ENCODE measurements at places on chromosomes 11 and 22.

DNA sequence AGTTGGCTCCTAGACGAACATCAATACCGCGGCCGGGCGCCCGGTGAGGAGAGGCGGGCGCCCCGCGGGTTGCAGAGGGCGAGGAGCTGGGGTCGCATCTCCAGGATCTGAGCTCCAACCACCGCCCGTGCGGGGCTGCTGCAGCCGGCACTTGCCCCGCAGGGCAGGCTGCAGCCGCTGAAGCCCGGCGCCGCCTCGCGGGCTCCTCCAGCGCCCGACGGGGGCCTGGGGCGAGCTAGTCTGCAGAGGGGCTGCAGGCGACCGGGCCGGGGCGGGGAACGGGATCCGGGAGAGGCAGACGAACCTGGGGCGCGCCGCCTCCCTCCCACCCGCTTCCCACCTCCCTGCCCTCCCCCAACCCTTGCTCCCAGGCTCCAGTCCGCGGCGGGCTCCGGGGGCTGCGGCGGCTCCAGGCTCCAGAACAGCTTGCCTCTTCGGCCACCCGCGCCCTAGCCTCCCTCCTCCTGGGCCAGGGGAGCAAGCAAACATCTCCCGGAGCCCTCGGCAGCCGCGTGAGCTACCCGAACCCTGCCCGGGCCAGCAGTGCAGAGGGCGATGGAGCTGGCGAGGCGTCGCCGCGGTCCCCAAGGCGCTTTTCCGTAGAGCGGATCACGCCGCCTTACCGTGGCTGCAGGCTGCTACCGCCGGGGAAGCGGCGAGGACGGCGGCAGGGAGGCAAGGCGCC is 802 bp downstream of the TENM4 start:
- DNase-seq = peak; percentile 14

DNA sequence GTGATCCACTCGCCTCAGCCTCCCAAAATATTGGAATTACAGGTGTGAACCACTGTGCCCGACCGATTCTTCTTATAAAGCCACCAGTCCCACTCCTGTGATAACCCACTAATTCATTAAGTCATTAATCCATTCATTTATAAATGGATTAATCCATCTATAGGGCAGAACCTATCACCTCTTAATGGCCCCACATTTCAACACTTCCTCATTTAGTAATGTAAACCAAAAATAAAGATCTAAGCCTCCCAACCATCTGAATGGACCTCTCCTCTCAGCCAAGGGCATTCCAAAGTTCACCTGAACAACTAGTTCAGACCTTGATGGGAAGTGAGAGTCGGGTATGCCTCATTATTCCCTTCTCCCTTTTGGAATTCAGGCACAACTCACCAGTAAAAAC is 9.9 kb upstream of the MRPL11 start:
- no peak for DNase-seq

DNA sequence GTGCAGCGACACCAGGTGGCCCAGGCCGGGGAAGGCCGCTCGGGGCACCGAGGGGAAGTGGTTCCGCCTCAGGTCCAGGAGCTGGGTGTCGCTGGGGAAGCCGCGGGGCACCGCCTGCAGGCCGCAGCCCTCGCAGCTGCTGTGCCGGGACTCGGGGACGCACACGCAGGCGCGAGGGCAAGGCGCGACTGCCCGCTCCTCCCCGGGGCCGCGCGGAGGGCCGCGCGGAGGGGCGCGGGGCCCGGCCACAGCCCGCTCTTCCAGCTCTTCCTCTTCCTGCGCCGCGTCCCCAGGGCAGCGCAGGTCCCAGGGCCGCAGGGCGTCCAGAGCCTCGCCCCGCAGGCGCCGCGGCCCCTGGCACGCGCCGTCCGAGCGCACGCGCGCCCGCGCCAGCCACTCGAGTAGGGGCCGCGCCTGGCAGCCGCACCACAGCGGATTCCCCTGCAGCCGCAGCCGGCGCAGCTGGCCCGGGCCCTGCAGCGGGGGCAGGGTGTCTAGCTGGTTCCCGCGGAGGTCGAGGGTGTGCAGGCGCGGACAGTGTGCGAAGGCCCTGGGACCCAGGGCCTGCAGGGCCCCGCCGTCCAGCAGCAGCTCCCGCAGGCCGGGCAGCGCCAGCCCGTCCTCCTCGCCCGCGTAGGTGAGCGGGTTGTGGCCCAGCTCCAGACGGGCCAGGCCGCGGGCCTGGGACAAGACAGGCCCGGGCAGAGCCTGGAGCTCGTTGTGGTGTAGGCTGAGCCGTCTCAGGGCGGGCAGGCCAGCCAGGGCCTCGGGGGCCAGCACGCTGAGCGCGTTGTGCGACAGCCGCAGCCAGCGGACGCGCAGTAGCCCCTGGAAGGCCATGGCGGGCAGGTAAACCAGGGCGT is 2.8 kb downstream of the CHADL start:
- peak; percentile 57 for DNase-seq

DNA sequence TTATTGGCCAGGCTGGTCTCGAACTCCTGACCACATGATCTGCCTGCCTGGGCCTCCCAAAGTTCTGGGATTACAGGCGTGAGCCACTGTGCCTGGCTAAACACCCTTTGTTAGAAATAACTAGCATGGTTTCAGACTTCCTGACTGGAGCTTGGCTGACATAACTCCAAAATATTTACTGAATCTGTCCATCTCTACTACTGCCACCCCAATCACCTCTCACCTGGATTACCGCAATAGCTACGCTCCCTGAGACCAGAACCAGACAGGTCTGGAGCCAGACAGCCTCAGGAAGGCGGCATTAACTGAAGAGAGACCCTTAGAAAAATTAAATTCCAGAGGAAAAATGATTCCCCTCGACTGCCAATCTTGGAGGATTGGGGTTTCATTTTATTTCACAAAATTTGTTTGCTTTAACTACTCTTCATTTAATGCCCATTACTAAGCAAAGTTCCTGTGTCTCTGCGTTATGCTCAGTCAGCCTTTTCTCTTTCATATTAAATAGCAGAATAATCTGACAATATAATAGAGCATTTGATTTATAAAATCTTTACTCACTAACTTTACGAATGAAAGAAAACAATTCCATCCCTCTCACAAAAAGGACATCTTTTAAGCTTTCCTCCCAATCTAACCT is 13.1 kb downstream of the TMEM25 start:
- no peak for DNase-seq

GRCh38 chr11:90908074-90908473 is 685.2 kb upstream of the CHORDC1 start:
- DNase-seq = no peak

- DNase-seq = peak; percentile 14
Observed at GRCh38 chr11:116109228-116109627, 605.0 kb upstream of the CADM1 start.

GRCh38 chr11:127656116-127656836 is 655.7 kb upstream of the KIRREL3 start:
- no peak for DNase-seq

DNA sequence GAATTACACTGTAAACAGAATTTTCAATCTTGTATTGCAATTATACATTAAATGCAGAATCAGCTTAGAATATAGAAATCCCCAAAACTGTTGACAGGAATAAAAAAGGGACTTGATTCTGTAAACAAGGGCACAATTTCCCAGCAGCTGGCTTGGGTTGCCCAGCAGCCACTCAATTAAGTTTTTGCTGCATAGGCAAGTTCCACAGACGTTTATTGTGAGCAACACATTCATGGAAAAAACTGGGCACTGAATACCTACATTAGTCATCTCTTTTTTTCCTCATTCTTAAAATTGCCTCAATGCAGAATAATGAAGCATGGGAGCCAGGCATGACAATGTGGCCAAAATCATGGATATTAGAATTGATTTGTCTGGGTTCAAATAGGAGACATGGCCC is 421.8 kb upstream of the ANO5 start:
- DNase-seq = no peak

DNA sequence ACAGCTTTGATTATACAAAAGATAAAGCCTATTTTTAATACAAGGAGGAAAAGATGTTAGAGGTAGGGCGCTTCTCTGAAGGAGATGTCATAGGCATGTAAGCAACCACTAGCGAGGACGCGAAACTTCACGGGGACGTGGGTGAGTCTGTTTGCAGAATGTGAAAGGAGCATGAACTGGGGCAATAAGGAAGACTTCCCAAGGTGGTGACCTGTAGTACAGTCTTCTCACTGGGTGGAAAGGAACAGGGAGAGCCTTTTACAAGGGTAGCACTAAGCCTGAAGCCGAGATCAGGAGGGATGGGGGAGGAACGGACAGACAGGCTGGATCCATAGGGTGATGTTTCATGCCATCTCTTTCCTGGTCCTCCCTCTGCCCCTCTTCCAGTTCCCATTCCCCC is 10.0 kb upstream of the MICAL2 start:
- DNase-seq = no peak

DNA sequence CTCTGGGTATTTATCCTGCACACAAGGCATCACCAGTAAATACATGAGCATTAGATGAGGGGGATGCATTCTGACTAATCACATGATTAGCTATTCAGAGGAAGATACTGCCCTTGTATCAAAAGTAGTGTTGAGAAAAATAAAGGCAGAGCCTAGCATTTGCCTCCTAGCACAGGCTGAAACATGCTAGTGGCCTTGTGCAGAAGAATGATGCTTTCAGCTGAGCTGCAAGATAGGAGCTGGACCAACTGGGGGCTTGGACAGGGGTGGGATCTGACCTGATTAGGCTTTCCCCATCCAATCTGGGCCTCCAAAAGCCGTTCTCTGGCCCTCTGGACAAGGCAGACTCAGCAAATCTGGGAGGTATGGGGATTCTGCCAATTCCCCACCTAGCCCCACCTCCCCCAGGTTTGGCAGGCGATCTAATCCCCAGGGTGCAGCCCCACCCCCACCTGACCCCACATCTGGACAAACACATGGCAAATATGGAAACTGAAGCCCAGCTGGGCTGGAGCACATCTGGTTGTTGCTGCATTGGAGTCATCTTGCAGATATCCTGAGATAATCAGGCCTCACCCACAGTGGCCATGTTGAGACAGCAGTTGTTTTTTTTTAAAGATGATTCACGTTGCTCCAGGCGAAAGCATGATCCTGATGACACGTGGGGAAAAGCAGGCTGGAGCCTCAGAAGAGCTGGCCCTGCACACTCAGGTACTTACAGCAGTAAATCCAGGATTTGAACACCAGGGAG is 4.4 kb upstream of the MISFA start:
- peak; percentile 85 for DNase-seq

DNA sequence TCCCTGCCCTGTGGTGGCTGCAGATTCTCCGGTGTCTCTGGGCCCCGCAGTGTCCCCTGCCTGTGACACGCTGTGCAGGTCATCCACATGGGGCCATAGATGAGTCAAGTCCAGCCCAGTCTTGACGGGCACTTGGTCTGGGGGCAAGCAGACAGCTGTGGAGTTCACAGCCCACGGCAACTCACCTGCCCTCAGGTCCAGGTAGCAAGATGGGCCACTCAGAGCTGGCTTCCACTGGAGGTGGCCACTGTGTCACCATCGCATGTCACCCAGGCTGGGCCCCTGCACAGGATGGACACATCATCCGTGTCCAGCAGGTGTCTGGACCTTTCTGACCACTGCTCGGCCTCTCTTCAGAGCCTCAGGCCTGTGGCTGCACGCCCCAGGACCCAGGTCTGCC is 109.9 kb downstream of the CACNA1I start:
- DNase-seq = no peak

GRCh38 chr22:17964156-17964555 is 60.2 kb downstream of the MICAL3 start:
- DNase-seq = peak; percentile 34

GRCh38 chr11:37946155-37946766 is 1348.2 kb upstream of the RAG2 start:
- peak; percentile 58 for DNase-seq

GRCh38 chr22:38645430-38645829 is 10.8 kb downstream of the FAM227A start:
- DNase-seq = no peak

DNA sequence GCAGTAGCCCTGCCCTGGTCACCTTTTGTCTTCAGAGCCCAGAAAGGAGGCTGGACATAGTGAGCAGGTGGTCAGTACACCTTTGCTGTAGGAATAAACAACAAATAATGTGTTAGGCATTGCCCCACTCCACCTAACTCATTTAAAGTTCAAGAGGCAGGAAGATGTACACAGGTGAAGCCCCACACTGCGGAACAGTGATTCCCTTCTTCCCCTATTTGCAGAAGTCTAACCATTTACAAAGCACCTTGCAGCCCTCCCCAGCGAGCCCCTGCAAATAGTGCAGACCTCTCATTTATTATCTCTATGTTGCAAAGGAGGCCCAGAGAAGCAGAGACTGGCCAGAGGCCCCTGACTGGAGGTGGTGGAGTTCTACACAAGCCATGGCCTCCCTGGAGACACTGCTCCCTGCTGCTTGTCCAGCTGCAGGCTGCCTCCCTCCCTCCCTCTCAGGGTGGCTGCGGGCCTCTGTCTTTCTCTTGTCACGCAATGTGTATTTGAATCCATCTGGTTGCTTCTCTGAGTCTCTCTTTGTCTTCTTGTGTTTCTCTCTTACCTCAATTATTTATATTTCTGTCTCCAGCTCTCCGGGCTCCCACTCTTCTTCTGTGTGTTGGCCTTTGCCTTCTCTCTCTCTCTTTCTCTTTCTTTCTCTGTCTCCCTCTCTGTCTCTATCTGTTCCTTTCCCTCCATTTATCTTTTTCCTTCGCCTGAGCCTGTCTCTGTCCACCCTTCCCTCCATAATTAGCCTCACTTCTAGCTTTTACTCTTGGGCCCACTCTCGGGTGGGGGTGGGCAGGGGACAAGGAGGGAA is 59.1 kb upstream of the PRDM11 start:
- no peak for DNase-seq

DNA sequence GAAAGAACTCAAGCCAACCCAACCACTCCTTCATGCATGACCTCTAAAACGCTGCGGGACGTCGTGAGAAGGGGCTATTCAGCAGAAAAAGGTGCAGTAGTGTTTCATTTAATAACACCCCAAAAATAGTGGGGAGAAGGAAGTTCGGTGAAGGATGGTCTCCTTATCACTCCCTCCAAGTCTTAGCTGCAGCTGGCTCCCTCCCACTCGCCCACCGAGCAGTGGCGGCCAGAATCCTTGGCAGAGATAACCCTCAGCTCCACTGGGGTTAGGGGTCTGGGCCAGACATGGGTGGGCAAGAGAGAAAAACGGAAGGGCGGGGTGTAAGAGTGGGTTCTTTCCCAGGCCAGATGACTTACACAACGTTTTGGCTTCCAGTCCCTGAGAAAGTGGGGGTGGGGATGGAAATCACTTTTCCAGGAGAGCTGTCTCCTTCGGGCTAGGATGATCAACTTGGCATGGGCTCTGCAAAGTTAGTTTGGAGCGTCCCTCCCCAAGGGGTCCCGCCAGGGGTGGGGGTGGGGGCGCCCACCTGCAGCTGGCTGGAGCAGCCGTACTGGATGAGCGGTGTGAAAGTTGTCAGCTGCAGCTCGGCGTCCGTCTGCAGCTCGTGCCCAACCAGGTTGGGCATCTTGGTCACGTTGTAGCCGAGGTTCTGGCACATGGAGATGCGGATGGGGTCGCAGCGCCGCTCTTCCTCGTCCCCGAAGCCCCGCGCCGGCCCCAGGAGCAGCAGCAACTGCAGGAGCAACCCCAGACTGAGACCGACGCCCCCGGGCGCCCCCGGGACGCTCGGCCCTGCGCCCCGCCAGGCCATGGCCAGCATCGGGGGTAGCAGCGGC is 705 bp downstream of the FZD4 start:
- DNase-seq = peak; percentile 21

DNA sequence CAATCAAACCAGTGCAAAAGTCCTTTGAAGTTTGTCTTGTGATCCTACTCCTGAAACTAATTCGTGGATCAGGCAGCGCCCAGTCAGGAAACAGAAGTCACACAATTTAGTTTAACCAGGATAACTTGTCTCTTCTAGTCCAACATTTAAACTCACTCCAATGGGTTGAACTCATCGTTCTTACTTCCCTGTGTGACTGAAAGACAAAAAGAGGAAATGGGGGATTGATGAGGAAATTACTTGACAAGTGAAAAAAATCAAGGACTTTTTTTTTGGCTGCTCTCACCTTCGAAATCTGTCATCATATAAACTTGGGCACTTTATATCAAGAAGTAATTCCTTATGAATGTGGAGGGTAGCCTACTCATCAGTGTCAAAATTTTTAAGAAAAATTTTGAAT is 78.4 kb downstream of the HSD17B12 start:
- DNase-seq = no peak
